ENCODE measurements at places on chromosomes 3 and 15.

DNA sequence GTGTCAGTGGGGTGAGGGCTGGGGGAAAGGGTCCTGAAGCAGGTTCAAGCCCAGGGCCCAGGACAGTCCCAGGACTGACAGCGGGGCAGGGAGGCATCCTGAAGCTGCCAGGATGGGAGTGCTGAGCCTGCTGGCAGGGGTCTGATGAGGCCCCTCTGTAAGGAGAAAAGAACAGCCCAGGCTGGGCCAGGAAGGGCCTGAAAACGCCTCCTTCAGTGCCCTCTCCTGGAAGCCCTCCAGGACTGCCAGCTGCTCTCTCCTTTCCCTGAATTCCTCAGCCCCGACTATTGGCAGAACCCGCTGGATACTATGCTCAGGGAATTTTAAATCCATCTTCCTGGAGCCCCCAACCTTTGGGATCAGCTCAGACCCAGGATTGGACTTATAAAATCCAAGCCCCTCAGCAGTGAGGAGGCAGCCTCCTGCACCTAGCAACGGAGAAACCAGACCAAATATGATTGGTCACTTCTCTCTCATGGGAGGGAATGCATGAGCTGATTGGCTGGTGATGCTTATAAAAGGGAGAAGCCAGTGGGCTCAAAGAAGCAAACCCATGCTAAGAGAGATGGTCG lies 203.5 kb upstream of the LINGO1 start:
- no peak for DNase-seq

- DNase-seq = no peak
These were observed 70.1 kb downstream of the NCEH1 start for GRCh38 chr3:172640751-172641150.

- no peak for DNase-seq
These were observed 11.3 kb upstream of the OXSR1 start for GRCh38 chr3:38154033-38154494.

DNA sequence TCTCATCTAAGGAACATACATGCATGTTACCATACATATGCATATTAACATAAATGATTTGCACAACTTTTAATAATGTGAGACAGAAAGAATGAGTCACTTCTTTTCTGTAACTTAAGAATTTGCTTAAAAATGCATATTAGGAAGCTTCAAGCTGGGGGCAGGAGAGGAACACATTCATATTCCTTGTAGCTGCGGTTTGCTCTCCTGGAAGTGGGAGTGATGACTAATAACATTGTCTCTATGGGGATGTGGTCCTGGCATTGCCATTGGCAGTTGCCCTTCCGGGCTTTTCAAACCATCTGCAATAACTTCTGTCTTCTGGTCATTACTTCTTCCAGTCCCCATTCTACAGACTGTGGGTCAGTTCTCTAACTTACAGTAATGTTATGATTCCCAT lies 15.6 kb downstream of the CHST2 start:
- DNase-seq = no peak

DNA sequence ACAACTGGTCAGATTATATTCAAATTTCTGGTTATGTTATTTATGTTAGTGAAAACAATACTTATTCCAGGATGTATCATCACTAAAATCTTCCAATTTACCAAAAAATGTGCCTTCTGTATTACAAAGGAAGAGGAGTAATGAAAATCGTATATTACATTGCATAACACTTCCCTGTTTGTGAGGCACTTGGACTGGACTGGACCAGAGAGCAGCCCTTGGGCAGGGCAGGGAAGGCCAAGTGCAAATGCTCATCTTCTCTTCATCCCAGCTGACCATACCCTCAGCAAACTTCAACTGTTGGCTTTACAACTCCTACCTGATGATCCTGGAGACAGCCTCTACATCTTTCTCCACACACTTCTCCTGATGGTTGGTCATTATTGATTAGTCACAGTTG lies 285.7 kb upstream of the MME start:
- DNase-seq = no peak

- DNase-seq = no peak
These were observed 37.7 kb upstream of the TMEM45A start for GRCh38 chr3:100454677-100455076.

GRCh38 chr3:112653881-112654300 lies 12.9 kb upstream of the CCDC80 start:
- no peak for DNase-seq

GRCh38 chr3:37114251-37115145 lies 59.9 kb downstream of the LRRFIP2 start:
- no peak for DNase-seq

DNA sequence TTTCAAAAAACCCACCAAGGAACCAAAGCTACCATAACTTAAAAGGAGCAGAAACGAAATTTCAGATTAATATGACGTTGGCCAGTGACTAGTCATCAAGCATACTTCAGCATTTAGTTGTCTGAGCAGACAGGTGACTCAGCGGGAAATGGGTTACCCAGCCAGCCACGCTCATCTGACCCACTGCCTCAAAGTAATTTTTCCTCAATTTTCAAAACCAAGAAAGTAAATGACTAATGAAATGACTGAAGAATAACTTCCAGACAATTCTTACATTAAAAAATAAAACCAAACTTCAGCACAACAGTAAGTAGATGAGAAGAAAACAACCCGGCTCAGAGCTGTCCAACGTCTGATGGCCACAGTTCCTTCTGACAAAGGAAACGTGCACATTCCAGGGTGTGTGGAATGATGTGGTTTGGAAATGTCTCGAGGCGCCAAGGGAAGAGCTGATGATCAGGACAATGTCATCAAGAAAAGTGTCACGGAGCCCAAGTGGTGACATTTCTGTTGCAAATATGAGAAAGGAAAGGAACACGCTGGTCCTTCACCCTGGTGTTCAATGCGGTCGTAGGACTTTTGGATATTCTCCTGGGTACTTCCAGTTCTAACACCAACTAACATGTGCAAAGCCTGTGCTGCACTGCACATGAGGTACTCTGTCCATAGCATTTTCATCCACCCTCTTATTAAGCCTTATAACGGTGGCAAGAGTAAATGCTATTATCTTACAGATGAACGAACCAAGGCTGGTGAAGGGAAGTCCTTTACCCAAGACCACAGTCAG lies 79.1 kb downstream of the FOXP1 start:
- no peak for DNase-seq

GRCh38 chr3:2078821-2079220 lies 19.8 kb upstream of the CNTN4 start:
- DNase-seq = no peak

DNA sequence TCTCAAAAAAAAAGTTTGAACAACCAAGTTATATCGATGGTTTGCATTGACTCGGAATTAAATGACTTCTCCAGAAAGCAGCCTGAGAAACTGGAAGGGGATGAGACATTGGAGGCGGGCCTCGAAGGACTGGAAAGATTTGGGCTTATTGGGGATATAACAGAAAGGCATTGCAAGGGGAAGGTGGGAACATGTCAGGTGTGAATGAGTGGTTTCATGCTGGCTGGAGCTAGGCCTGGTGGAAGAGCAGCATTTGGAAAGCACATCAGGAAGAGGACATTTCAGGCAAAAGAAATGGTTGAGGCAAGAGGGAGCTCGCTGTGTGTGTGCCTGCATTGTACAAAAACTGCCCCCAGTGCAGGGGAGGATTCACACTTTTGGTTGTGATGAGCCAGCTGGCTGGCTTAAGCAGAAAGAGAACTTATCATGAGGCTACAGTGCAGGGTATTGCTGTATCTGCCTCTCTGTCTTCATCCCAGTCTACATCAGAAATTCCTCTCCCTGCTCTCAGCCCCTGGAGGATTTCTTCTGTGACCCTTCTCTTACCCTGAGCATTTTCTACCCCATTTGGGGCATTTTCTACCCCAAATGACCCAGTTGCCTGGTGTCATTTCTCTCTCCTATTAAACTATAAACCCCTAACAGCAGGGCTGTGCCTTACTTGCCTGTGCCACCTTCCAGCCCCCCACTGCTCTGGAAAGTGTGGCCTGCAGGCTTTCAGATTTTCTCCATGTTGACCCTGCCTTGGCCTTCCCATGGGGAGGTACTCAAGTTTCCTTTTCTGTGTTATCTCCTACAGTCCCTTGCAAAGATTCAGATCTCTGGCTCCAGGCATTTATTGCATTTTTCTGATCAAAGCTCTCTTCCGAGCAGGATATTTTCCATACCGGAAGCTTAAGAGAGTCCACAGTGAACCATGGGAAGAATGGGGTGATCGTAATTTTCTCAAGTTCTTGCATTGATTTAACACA lies 64.4 kb upstream of the FLNB start:
- DNase-seq = no peak

Data from stimulated activated CD8-positive, alpha-beta memory T cell treated with anti-CD3 and anti-CD28 coated beads, Interleukin-4, amount 100 ng/mL, for 4 hours (primary cell).